Testis (tissue), 5 donors: ENCODE measurements at places on chromosomes 7 and 10. TPM values are rescaled to one million over a fixed set of nuclear protein-coding genes. Genes with fewer than 3 reads are reported as not detected.

DNA sequence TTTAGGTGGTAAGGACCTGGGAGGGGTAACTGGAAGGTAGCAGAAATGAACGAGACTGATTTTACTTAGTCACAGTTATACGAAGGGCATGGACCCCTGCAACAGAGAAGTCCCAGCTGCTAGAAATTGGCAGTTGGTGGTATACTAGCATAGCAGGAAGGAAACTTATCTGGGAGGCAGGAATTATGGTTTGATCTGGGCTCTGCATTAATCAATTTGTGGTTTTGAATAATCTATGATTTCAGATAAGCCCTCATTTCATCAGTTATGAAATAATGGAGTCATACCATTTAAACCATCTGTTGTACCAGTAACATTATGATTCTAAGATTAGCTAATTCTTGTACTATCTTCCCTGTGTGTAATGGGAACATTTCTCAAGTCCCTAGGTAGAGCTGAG lies 54.0 kb upstream of the TMEM229A start:
- DNase-seq = no peak

- DNase-seq = no peak
Observed at GRCh38 chr7:90736968-90737939, 141.1 kb downstream of the CDK14 start.

DNA sequence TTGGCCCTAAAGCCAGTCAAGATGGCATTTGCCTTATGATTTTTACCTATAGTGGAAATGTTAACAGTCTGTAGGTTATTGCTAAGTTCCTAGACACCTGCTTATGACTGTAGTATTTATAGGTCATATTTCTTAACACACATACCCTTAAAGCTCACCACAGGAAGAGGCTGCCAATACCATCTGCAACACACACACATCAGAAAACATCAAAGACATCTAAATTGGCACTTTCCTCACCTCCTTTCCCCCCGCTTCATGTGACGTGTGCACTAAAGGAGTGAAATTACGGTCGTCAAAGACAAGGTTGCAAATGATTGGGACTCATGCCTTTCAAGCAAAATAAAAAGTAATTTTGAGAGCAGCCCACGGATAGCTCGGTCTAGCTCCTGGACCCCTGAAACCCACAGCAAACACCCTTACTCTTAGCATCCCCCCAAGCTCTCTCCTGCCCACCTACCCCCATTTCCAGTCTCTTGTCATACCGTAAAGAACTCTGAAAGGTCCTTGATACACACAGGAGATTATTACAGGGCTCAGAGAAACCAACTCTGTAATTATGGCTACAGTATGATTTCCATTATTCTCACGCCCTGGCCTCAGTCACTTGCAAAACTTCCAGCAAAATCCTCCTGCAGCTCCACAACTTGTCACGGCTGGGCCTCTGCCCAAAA lies 90.5 kb downstream of the PLXNA4 start:
- no peak for DNase-seq

- no peak for DNase-seq
Observed at GRCh38 chr10:27490807-27491206, 13.3 kb upstream of the RAB18 start.

GRCh38 chr10:105192146-105192545 lies 551.1 kb downstream of the SORCS3 start:
- no peak for DNase-seq

- DNase-seq = no peak
Observed at GRCh38 chr7:27933671-27934565, 194.0 kb downstream of the TAX1BP1 start.

DNA sequence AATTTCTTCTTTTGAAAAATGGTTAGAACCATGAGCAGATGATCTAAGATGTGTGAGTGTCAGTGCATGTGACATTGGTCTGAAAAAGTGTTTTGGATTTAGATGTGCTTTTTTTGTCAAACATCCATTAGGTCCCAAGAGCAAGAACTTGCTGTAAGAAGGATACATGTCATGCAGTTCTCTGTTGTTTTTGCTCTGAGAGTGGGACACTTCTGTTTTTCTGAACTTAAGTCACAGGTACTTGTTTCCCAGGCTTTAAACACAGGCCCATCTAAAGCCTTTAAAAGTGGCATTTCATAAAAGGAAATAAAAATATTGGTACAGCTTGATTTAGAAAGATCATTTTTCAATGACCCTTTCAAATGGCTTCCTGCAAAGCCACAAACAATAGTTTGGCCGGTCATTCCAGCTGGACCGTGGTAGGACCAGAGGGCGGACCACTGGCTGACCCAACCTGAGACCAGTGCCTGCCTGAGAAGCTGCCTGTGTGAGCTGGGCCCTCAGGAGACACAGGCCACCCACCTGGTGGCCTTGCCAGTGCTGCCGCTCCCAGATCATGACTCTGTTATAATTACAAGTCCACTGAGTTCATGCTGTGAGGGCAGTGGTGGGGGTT lies 92.7 kb downstream of the EEPD1 start:
- no peak for DNase-seq

- no peak for DNase-seq
Observed at GRCh38 chr10:97974526-97975525, 55.6 kb downstream of the CRTAC1 start.

GRCh38 chr7:108002726-108003598 lies at the start of gene LAMB1:
TSS of gene LAMB1 (minus strand) at chr7:108003161. CDS start at chr7:108002885, 276 bp downstream.
- DNase-seq = peak; percentile 70

DNA sequence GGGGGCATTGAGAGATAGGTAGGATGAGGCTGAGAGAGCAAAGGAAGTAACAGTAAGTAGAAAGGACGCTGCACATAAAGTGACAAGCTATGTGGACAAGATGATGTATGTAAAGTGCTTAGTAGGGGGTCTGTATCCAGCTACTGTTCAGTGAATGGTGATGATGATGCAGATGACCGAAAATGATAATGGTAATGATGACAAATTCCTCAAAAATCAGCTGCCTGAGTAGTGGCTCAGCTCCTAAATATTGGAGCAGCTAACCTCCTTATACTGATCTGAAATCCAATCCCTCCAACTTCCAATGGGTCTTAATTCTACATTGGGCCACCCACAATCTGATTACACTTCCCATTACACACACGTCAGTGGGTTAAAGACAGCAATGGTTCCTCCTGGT lies 27.1 kb upstream of the KCNMA1 start:
- DNase-seq = no peak

GRCh38 chr10:100489396-100489795 lies 26.6 kb downstream of the WNT8B start:
- no peak for DNase-seq

- DNase-seq = no peak
Observed at GRCh38 chr7:140289804-140290203, 108.5 kb downstream of the SLC37A3 start.

GRCh38 chr10:61529208-61529607 lies 76.0 kb upstream of the TMEM26 start:
- no peak for DNase-seq

DNA sequence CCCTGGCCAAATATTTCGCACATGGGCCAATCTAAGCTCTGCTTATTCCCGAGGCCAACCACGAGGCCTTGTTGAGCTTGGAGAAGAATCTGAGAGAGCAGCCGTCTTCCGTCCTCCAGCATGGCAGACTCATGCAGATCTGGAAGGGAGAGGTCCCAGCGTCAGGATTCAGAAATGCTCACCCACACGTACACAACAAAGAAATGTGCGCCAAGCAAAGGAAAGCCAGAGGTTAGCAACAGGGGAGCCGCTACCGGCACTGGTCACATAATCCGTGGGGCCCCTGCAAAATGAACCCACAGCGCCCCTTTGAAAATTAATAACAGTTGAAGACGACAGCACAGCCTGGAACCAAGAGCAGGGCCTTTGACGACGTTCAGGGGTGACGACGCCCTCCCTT lies 25.4 kb upstream of the PRKAG2 start:
- no peak for DNase-seq

GRCh38 chr7:27925573-27926201 lies 185.7 kb downstream of the TAX1BP1 start:
- DNase-seq = no peak

- DNase-seq = no peak
Observed at GRCh38 chr10:30345611-30346010, 3.5 kb downstream of the MTPAP start.

DNA sequence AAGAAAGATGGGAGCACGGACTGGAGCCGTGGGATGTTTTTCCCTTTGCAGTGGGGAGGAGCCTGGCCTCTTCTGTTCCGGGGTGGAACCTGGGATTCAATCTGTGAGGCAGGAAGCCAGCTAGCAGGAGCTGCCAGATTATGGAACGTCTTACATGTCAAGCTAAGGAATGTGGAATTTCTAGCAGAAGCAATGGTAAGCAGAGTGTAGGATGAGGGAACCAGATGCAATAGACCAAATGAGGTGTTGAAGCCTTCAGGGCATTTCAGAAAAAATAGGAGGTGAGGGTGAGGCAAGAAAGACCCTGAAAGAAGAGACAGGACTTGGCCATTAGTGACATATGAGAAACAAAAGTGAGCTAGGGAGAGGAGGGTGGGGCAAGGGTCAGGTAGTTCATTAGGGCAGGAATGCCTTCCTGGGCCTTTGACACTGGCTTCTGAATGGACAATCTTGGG lies 105.5 kb downstream of the CHN2 start:
- no peak for DNase-seq

DNA sequence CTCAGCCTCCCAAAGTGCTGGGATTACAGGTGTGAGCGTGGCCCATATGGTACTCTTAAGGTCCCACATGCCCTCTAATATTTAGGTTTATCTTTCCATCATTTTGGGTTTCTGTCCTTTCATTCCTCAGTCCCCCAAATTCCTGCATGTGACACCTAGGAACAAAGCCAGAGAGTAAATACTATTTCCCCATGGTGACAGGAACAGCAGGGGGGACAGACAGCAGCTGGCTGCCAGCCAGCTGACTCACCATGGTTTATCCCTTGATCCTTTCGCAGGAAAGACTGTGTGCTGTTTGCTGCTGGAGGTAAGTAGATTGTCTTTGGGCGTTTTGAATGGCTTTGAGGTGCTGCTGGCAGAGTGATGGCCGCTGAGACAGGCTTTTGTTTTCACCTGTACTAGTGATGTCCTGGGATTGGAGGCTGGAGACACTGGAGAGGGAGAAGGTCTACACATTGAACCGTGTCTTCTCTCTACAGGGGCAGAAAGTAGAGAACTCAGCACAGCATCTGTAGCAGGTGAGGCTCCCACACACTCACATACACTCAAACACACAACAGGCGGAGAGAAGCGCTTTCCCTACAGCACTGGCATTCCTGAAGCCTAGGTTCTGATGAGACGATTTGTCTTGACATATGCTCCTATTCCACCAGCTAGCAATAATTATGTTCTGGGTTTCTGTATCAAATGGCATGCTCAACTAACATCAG lies 83.7 kb upstream of the EFCAB10 start:
- DNase-seq = no peak

DNA sequence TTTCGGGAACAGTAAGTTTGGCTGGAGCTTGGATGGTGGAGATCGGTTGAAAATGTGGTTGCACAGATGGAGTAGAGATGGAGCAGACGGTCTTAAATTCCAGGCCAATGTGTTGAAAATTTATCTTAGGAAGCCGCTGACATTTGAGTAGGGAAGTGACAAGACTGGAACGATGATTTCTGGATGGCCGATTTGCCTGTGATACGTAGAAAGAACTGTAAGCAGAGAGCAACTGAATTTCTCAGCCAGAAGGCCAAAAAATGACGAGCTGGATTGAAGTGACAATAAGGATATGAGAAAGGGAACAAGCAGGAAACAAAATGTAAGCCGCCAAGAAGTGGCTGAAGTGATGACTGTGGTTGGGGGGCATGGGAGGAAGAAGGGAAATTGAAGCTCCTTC lies 687 bp upstream of the ARMC3 start:
- no peak for DNase-seq

- no peak for DNase-seq
Observed at GRCh38 chr7:3950249-3950648, 649.2 kb downstream of the SDK1 start.

DNA sequence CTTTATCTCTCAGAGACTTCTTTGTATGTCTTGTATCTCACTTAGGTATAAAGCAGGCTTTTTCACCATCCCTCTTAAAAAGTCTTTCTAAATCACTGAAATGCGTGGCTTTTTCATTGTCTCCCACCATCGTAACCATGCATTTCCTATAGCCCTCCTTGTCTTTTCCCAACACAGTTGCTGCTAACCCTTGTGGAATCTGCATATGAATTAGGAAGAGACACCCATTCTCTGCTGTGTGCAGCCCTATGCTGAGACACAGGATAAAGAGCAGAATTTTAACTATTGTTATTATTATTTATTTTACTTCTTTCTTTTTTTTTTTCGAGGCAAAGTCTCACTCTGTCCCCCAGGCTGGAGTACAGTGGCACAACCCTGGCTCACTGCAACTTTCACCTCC lies 804.3 kb upstream of the COBL start:
- no peak for DNase-seq

DNA sequence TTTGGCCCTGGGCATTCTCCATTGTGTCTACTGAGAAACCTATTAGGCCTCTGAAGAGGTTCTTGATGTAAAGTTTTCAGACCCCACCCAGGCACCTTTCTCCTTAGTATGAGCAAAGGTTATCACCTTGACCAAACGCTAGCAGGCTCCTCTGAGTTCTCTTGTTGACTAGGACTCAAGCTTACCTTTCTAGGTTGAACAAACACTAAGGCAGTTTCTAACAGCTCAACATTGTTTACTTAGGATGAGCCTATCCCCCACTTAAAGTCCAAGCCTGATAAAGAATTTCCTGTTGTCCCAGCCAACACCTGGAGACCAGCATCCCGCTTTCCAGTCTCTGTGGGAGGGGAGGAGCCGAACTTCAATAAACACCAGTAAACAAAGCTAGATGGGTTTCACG lies 26.3 kb upstream of the ITGB8 start:
- DNase-seq = no peak

TSPAN33 gene
- 25.7 TPM for total RNA-seq

PRKG1 gene
- 12.5 TPM for total RNA-seq

ZNF117 gene
- 43.5 TPM for total RNA-seq

LRRC4 gene
- 12.5 TPM for total RNA-seq

STEAP2 gene
- 4.5 TPM for total RNA-seq

ATRNL1 gene
- 61.3 TPM for total RNA-seq

ZNF862 gene
- 21.6 TPM for total RNA-seq

SHH gene
- total RNA-seq = not detected

WDR86 gene
- total RNA-seq = 20.3 TPM
